GM10248 (cell line): ENCODE measurements at places on chromosomes 3 and 15.

- DNase-seq, result no peak
These were observed 72.2 kb upstream of the GUCA1C start for GRCh38 chr3:109025896-109026295.

- DNase-seq, result no peak
These were observed 22.5 kb upstream of the SEMA3F start for GRCh38 chr3:50132421-50133282.

GRCh38 chr3:9179826-9180763, 69.4 kb downstream of the SRGAP3 start:
- peak; percentile 42 for DNase-seq

GRCh38 chr15:50164458-50164857, 17.5 kb upstream of the SLC27A2 start:
- DNase-seq, result no peak

- no peak for DNase-seq
These were observed 451.5 kb downstream of the FGF12 start for GRCh38 chr3:192275741-192276355.

- no peak for DNase-seq
These were observed 9.8 kb downstream of the HEG1 start for GRCh38 chr3:125045965-125046364.

- no peak for DNase-seq
These were observed 21.8 kb downstream of the SLC12A8 start for GRCh38 chr3:125190786-125191185.

DNA sequence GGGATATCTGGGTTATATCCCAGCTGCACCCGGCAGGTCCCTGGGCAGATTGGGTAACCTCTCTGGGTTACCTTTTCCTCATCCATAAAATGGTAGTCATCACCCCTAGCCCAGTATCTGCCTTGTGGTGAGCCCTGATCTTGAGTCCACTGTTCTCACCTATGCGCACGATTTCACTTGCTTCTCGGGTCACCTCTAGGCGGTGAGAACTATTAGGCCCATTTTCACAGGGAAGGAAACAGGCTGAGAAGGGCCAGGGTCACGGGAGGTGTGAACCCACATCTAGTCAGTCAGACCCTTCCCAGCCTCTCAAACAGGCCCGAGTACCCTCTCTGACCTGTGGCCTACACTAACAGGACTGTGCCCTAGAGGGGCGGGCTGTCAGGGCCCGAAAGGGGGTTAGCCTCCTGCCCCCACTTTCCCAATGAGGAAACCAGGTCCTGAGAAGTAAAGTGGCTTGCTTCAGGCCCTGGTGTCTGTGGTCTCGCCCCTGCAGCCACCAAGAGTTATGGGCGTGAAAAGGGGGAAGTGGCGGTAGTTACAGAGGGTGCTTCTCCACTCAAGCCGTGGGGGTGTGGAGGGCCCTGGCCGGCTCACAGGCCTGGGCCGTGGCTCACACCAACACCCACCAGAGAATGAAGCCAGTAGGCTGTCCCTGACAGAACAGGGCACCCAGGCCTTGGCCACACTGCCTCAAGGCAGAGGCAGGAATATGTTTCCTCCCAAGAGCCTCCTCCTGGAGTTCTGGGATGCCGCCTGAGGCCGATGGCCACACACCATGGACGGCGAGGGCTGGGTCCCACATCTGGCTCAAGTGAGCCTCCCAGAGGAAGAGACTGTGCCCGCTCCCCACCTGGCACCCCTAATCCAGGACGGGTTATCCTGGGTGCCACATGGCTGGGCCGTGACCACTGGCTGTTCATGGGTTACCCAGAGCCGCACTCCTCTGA, 19.5 kb downstream of the PSTPIP1 start:
- peak; percentile 82 for DNase-seq

- DNase-seq, result no peak
These were observed 136.0 kb upstream of the RAP2B start for GRCh38 chr3:153026026-153026425.

GRCh38 chr3:126621627-126622345, 33.1 kb downstream of the TXNRD3 start:
- no peak for DNase-seq

DNA sequence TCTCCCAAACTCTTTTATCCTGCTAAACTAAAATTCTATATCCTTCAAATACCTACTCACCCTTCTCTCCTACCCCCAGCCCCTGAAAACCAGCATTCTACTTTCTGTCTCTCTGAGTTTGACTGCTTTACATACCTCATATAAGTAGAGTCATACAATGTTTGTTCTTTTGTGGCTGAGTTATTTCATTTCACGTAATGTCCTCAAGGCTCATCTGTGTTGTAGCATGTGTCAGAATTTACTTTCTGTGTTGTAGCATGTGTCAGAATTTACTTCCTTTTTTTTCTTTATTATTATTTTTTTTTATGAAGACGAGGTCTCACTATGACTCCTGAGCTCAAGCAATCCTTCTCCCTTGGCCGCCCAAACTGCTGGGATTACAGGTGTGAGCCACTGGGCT, 20.1 kb downstream of the IFT122 start:
- no peak for DNase-seq
